ENCODE measurements at places on chromosomes 13 and 19. TPM values are rescaled to one million over a fixed set of nuclear protein-coding genes. Genes with fewer than 3 reads are reported as not detected.

Gene ARHGAP33
- 12.9 TPM for total RNA-seq

Gene PRR20B
- not detected for total RNA-seq

Gene MYBPC2
- not detected for total RNA-seq

Gene KLHL1
- not detected for total RNA-seq

Gene S1PR5
- total RNA-seq = 0.22 TPM

Gene ZNF557
- 12.2 TPM for total RNA-seq

Gene ADGRE1
- not detected for total RNA-seq

Gene PDE4C
- 0.92 TPM for total RNA-seq

GRCh38 chr13:109384491-109385241 is 401.7 kb downstream of the IRS2 start:
- no peak for DNase-seq
- H3K27ac ChIP-seq = no peak overlapping the region
- H3K36me3 ChIP-seq = no peaks in the 10 kb centered on the region
- no peak overlapping the region for H3K4me3 ChIP-seq
- no peaks in the 10 kb centered on the region for H3K4me1 ChIP-seq

DNA sequence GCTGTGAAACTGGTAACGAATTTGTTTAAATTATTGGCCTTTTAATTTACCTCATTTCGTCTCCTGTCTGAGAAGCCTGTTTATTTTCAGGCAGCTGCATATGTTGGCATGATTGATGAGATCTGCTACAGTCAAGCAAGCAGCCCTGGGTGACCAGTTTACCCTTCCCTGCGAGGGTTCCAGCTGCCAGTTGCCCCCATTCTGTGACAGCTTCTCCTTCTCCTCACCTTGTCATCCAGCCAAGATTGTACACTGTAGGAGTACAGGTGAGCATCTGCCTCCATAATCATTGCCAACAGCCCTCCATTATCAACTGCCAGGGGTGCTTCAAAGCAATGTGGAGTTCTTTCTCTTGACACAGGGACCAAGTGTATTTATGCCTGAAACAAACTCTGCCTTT is 1979.9 kb upstream of the PRR20A start:
- no peak for DNase-seq
- no peaks in the 10 kb centered on the region for H3K36me3 ChIP-seq
- H3K27ac ChIP-seq = no peak overlapping the region
- H3K4me3 ChIP-seq = no peak overlapping the region
- H3K27me3 ChIP-seq = no peaks in the 10 kb centered on the region

DNA sequence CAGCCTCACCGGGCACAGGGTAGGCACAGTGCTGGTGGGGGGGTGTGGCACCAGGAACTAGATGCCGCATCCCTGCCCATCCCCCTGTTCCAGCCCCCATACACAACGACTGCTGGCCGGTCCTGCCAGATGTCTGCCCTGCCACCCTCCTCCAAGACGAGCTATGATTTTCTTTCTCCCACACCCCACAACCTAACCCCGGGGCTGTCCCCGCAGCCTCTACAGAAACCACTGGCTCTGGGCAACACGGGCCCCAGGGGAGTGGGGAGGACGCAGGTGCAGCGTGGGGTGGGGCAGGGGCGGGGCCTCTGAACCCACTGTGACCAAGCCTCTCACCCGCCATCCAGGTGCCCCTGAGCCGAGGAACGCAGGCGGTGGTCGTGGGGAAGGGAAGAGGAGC is 15.5 kb downstream of the PGLS start:
- peaks cover 7% of the 10 kb centered on the region for H3K4me1 ChIP-seq
- no peak overlapping the region for H3K27ac ChIP-seq
- H3K36me3 ChIP-seq = no peaks in the 10 kb centered on the region

DNA sequence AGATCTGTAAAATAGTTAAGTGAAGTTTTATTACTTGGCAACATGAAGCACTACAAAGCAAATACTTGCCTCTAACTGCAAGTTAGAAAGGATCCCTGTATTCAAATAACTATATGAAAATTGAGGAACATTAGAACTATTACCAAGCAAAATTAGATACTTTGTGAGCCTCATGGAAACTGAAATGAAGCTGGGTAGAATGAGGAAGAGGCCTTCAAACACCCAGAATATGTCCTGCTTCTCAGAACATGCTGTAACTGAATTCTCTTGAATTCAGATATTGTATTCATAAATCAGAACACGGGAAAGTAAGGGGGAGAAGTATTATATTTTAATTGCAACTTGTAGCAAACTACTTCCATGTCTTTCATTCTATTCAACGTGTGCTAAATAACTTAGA is 947.9 kb downstream of the PCDH17 start:
- H3K27me3 ChIP-seq = no peaks in the 10 kb centered on the region
- no peak overlapping the region for H3K27ac ChIP-seq
- no peaks in the 10 kb centered on the region for H3K4me1 ChIP-seq
- no peaks in the 10 kb centered on the region for H3K36me3 ChIP-seq
- H3K4me3 ChIP-seq = no peak overlapping the region
- no peak for DNase-seq

DNA sequence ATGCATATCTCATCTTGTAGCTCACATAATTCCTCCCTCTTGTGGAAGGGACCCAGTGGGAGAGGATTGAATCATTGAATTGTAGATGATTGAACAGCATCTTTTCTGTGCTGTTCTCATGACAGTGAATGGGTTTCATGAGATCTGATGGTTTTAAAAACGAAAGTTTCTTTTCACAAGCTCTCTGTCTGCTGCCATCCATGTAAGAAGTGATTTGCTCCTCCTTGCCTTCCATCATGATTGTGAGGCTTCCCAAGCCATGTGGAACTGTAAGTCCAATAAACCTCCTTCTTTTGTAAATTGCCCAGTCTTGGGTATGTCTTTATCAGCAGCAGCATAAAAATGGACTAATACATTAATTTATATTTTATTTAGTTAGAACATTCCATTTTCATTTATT is 19.6 kb upstream of the ZNF675 start:
- H3K4me3 ChIP-seq = no peak overlapping the region
- H3K27me3 ChIP-seq = no peaks in the 10 kb centered on the region
- no peak overlapping the region for H3K27ac ChIP-seq
- no peaks in the 10 kb centered on the region for H3K4me1 ChIP-seq

- DNase-seq = peak; percentile 65
- no peaks in the 10 kb centered on the region for H3K27me3 ChIP-seq
- peak overlapping the region; percentile 57 for H3K27ac ChIP-seq
Measured at GRCh38 chr19:11382898-11383705, 1.0 kb downstream of the EPOR start.

DNA sequence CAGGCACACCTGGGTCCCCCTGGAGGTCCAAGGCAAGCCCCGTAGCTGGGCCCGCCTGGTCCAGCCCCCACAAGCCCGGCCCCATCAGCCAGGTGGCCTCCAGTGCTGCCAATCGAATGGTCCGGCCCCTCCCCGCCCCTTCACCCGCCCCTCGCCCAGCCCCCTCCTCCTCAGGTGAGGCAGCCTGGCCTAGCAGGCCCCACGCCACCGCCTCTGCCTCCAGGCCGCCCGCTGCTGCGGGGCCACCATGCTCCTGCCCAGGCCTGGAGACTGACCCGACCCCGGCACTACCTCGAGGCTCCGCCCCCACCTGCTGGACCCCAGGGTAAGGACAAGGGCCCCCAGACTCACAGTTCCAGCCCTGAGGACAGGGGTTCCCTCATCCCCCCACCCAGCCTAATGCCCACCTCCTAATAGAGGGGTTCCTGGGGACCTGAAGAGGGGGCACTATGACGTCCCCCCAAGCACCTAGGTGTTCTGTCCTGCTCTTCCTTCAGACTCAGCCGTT is at the start of gene HPN:
HPN (plus strand) TSS at position 174 of the 508 bp plus-strand sequence. CDS start 786 bp downstream, outside the sequence.
- DNase-seq = peak; percentile 79
- H3K27ac ChIP-seq = peak within 1 kb of the TSS; percentile 61
- peaks cover 49% of the 10 kb centered on the region for H3K4me1 ChIP-seq
- no peaks in the 10 kb centered on the region for H3K36me3 ChIP-seq
- H3K27me3 ChIP-seq = no peaks in the 10 kb centered on the region
- peak within 1 kb of the TSS; percentile 25 for H3K4me3 ChIP-seq

GRCh38 chr19:42657556-42657955 is 62.8 kb upstream of the CEACAM8 start:
- H3K4me3 ChIP-seq = no peak overlapping the region
- no peaks in the 10 kb centered on the region for H3K27me3 ChIP-seq
- no peaks in the 10 kb centered on the region for H3K36me3 ChIP-seq
- H3K27ac ChIP-seq = no peak overlapping the region
- no peaks in the 10 kb centered on the region for H3K4me1 ChIP-seq

DNA sequence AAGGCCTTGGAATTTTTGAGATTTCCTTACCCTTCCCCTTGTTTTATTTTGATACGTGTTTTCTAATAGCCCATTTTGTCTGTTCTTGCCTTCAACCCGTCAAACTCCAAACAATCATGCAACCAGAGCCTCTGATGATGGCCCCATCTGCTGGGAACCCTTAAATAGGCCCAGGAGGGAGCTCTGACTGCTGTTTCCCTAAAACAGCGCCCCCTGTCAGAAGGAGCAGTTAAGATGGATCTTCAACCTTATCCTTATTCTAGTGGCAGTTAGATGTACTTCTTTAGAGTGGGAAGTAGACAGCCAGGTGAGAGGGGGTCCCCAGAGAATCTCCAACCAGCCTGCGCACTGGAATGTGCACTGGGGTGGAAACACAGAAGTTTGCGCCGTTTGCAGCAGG is 1031.0 kb upstream of the PCDH9 start:
- no peaks in the 10 kb centered on the region for H3K27me3 ChIP-seq
- no peaks in the 10 kb centered on the region for H3K36me3 ChIP-seq
- H3K4me1 ChIP-seq = no peaks in the 10 kb centered on the region
- H3K4me3 ChIP-seq = no peak overlapping the region
- no peak for DNase-seq

DNA sequence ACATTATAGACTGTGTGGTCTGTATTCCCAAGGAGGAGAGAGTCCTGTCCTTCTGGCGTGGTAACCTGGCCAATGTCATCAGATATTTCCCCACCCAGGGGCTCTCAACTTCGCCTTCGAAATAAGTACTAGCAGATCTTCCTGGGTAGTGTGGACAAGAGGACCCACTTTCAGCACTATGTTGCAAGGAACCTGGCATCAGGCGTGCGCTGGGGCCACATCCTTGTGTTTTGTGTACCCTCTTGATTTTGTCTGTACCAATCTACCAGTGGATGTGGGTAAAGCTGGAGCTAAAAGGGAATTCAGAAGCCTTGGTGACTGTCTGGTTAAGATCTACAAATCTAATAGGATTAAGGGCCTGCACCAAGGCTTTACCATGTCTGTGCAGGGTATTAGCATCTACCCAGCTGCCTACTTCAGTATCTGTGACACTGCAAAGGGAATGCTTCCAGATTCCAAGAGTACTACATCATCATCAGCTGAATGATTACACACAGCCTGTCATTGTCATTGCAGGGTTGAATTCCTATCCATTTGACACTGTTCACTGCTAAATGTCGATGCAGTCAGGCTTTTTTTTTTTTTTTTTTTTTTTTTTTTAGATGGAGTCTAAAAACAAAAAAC is 148.0 kb downstream of the PRR20E start:
- no peaks in the 10 kb centered on the region for H3K27me3 ChIP-seq
- no peak overlapping the region for H3K4me3 ChIP-seq
- no peak for DNase-seq
- H3K36me3 ChIP-seq = no peaks in the 10 kb centered on the region
- no peak overlapping the region for H3K27ac ChIP-seq

- H3K36me3 ChIP-seq = no peaks in the 10 kb centered on the region
- no peak overlapping the region for H3K4me3 ChIP-seq
- H3K4me1 ChIP-seq = no peaks in the 10 kb centered on the region
- no peak overlapping the region for H3K27ac ChIP-seq
- DNase-seq = no peak
Measured at GRCh38 chr13:44768775-44769581, 192.8 kb upstream of the TSC22D1 start.

GRCh38 chr13:21826214-21827015 is 155.5 kb downstream of the FGF9 start:
- no peaks in the 10 kb centered on the region for H3K4me1 ChIP-seq
- no peak overlapping the region for H3K4me3 ChIP-seq
- DNase-seq = no peak
- no peaks in the 10 kb centered on the region for H3K27me3 ChIP-seq

- H3K27ac ChIP-seq = no peak overlapping the region
- DNase-seq = no peak
- peaks cover 8% of the 10 kb centered on the region for H3K4me1 ChIP-seq
- H3K36me3 ChIP-seq = peaks cover 35% of the 10 kb centered on the region
Measured at GRCh38 chr19:3766520-3766919, 4.0 kb downstream of the MRPL54 start.

DNA sequence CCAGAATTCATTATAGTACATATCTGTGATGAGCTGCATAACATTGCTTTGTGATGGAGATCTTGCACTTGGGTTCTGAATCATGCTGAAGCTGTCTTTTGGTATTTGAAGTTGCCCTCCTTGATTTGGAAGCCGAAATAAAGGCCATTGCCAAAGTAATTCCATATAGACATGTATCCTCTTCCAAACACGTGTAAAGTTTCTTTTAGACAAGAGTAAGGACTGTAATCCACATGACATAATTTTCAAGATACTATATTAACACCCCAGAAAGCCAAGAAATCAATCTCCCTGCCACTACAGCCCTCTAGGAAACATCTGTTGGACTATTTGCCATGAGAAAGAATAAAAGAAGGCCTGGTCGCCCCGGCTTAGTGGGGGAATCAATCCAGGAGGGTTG is 754.2 kb downstream of the FGF9 start:
- no peaks in the 10 kb centered on the region for H3K4me1 ChIP-seq
- H3K4me3 ChIP-seq = no peak overlapping the region
- no peak for DNase-seq
- H3K36me3 ChIP-seq = no peaks in the 10 kb centered on the region

GRCh38 chr13:23384111-23384510 is 49.4 kb downstream of the SACS start:
- no peaks in the 10 kb centered on the region for H3K36me3 ChIP-seq
- DNase-seq = no peak
- no peaks in the 10 kb centered on the region for H3K27me3 ChIP-seq

DNA sequence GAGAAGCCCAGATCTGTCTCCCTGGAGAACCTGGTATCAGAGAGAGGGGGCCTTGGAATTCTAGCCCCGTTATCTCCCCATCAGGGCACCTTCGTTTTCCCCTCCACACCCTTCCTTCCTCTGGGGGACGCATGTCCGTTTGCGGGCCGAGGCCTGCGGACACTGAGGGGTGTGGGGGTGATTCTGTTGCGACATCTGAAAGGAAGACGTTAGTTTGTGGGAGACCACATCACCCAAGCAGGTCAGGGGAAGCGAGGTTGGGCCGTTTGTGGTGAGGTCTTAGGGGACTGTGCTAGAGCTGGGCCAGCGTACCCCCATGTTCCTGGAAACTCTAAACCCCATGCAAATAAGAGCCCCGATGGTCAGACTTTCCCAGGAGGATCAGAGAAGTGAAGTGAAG is 3.7 kb upstream of the HSH2D start:
- H3K27me3 ChIP-seq = no peaks in the 10 kb centered on the region
- no peak overlapping the region for H3K27ac ChIP-seq
- no peak overlapping the region for H3K4me3 ChIP-seq
- no peak for DNase-seq

Data from thyroid gland (tissue), 4 donors.